ENCODE measurements at places on chromosomes 11 and 22.

DNA sequence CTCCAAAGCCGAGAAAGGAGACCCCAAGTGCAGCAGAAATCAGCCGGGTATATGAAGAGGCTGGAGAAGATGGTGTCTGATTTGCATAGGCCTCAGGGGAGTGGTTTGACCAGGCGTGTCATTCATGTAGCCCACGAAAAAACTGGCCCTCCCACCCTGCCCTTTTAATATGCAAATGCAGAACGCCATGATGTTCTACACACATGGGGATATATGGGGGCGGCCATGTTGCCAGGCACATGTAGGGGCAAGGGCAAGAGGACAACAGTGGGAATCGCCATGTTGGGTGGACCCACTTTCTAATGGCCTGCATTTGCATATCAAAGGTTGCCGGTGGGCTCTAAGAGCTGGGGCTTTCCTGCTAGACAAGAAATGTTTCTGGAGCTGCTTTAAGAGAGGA lies 86.4 kb downstream of the ISX start:
- no peak for DNase-seq

- peak; percentile 86 for DNase-seq
These were observed at the start of gene KMT5B for GRCh38 chr11:68213135-68213515. Gene KMT5B (minus strand): TSS chr11:68213296. CDS start chr11:68190076, 23,220 bp downstream.

DNA sequence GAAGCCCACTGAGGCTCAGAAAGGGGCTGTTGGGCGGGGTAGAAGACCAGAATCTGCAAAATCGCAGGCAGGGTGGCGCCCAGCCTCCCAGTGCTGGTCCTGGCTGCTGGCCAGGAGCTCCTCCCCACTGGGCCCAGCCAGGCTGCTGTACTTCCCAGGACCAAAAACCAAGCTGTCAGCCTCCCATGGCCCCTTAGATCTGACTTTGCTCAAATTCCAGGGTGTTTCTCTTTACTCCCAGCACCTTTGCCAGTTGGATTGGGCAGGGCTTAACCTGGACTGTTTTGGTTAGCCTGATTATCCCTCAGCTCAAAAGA lies 44.2 kb upstream of the WEE1 start:
- DNase-seq, result peak; percentile 33

- DNase-seq, result no peak
These were observed 9.8 kb downstream of the MRPL48 start for GRCh38 chr11:73797457-73797856.

- DNase-seq, result no peak
These were observed 8.1 kb upstream of the OR5AL1 start for GRCh38 chr11:56404393-56404792.

DNA sequence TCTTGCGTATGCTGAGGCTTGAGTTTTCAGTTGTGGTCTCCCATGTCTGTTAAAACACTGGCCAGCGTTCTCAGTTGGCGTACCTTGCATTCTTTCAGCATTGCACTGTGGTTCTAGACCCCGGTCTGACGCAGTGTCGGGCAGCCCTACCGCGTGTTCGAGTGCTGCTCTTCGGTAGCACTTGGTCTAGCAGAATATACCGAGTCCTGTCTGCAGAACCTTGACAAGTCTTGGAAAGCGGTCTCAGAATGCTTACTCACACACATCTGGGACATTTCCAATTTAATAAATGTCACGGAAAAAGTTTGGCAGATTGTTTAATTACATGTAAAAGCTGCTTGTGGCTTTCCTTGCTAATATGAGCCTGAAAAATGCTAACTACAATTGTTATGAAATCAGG lies 32.6 kb downstream of the PPFIA1 start:
- DNase-seq, result no peak

DNA sequence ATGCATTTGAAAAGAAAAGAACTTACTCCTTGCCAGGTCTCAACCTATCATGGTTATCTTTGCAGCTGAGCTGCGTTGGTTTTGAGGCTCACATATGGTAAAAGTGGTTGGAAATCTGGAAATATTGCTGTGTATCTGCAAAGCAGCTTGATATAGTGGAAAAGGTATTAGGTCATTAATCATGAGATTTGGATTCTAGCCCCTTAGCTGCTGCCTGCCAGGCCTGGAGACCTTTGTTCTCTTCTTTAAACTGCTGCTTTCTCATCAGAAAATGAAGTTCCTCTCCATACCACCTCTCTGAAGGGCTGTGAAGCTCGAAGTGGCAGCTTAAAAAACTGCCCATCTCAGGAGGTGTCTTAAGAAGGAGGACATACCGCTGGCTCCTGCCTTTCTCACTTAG lies 5.7 kb downstream of the PPARA start:
- no peak for DNase-seq

DNA sequence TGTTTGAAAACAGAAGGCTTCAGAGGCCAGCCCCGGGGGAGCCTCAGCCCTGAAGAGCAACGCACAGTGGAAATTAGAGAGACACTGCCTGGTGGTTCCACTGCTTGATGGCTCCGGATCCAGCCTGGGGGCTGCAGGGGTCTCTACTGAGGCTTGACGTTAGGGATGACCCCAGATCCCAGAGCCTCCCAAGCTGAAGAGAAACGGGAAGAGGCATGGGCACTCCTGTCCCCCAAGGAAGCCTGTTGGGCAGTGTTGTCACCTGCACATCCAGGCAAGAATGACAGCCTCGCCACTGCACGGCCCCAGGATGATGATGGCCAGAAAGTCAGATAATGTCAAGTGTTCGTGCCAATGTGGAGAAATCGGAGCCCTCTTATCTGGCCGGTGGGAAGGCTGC lies 56.8 kb upstream of the FGF3 start:
- peak; percentile 35 for DNase-seq

DNA sequence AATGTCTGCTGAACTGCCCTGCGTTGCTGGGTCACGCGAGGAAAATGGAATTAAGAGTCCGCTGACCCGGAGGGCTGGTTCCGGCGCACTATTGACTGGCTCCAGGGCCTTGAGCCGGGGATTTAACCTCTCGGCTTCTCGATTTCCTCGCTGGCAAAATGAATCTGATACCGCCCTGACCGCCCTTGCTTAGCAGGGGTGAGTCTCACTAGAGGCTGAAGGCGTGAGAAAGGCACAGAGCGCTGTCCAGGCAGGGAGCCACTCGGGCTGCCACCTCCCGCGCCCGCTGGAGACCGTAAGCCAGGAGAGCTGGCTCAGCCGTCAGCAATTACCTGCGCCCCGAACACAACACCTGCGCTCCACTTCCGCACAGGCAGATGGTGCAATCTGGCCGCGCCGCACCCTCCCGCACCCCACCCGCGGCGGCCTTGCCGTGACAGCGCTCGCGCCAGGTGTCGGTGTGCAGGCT lies 65.6 kb downstream of the BUD13 start:
- no peak for DNase-seq

DNA sequence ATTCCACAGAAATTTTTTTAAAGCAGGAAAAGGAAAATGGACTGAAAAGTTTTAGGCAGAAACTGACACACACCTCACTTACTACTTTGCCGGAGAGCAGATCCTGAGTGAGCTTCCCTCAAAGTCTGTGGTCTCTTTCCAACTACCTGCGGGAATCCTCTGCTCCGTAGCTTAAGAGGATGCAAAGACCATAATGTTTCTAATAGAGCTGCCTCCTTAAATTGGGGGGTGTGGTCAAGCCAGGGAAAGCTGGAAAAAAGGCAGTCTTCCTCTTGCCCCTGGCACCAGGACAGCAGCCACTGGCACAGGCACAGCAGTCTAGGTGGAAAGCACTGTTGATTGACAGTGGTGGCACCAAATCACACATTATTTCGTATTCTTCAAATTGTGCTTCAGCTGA lies at the start of gene ETS1:
Gene ETS1 (minus strand): TSS at position 144 of the 400 bp plus-strand sequence. CDS start 14,428 bp downstream, outside the sequence.
- DNase-seq, result no peak

DNA sequence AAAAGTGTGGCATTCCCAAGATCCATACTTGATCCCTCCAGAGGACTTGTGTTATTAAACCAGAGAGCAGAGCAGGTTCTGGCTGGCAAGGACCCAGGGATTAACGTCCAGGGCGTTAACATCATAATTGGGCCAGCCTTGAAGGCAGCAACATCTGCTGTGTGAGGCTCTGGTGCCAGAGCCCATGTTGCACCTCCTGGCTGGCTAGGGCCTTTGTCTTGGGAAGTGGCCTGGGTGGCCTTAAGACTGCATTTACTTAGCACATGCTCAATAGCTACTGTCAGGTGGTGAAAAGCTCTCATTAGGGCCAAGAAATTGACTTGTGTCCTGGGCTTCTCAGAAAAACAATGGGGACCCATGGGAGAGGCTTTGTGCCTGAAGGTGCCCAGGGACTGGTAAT lies 66.6 kb downstream of the CACNG2 start:
- DNase-seq, result no peak

GRCh38 chr11:66045177-66045639 lies 3.8 kb downstream of the GAL3ST3 start:
- peak; percentile 92 for DNase-seq

- peak; percentile 94 for DNase-seq
These were observed 36.6 kb upstream of the VPREB1 start for GRCh38 chr22:22207845-22208564.

- no peak for DNase-seq
These were observed 152.2 kb downstream of the ST3GAL4 start for GRCh38 chr11:126507646-126508045.

GRCh38 chr11:36356201-36356600 lies 60.1 kb downstream of the PRR5L start:
- no peak for DNase-seq

- DNase-seq, result no peak
These were observed 123.4 kb upstream of the SEZ6L start for GRCh38 chr22:26045860-26046259.

- DNase-seq, result no peak
These were observed 2.4 kb downstream of the SLC5A12 start for GRCh38 chr11:26719289-26719973.

DNA sequence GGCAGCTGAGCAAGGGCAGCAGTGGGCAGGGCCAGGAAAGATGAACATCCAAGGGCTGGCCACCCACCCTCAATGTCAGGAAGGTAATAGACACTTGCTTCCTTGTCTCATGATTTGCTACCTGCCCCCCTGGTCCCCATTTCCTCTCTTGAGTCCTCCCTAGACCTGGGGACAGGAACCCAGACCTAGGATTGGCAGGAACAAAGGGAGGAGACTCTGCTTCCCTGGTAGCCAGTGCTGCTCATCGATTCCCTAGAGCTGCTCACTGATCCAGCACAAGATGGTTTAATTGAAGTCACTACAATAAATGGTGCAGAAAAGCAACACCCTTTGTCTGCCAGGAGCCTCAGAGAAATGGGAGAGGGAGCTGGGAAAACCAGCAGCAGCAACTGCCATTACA lies 67.8 kb upstream of the CHST1 start:
- no peak for DNase-seq

- DNase-seq, result no peak
These were observed 3.3 kb downstream of the SYT7 start for GRCh38 chr11:61577383-61578118.

- DNase-seq, result no peak
These were observed 12.0 kb upstream of the MED17 start for GRCh38 chr11:93772123-93772522.

GRCh38 chr22:17739196-17739975 lies 34.9 kb downstream of the BID start:
- no peak for DNase-seq

DNA sequence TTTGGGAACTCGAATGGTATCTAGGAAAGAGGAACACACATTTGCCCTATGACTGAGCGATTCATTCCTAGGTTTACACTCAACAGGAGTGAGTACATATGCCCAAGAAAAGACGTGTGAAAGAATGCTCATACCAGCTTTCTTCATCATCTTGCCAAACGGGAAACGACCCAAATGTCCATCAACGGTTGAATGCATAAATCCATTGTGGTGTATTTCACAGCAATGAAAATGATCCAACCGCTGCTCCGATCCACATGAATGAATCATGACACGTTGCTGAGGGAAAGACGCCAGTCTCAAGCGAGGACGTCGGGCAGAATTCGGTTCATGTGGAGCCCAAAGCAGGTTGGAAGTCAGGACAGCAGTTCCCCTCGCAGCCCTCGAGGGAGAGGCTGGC lies 71.5 kb downstream of the CYTH4 start:
- no peak for DNase-seq

DNA sequence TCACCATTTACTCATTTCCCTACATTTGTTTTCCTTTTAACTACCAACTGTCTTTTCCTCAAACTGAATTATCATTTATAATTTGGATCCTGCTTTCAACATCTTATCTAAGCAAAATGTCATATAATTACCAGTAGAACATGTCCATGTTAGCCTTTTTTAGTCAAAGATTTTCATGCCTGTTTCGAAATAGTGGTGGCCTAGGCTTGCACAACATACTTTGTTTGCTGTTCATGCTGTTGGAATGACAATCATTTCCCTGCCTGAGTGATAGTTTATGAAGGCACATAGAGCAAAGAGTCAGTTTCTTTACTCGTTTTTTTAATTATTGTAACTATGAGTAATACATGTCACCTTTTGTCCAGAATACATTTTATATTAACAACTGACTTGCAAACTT lies 144.3 kb upstream of the ANO3 start:
- DNase-seq, result no peak

DNA sequence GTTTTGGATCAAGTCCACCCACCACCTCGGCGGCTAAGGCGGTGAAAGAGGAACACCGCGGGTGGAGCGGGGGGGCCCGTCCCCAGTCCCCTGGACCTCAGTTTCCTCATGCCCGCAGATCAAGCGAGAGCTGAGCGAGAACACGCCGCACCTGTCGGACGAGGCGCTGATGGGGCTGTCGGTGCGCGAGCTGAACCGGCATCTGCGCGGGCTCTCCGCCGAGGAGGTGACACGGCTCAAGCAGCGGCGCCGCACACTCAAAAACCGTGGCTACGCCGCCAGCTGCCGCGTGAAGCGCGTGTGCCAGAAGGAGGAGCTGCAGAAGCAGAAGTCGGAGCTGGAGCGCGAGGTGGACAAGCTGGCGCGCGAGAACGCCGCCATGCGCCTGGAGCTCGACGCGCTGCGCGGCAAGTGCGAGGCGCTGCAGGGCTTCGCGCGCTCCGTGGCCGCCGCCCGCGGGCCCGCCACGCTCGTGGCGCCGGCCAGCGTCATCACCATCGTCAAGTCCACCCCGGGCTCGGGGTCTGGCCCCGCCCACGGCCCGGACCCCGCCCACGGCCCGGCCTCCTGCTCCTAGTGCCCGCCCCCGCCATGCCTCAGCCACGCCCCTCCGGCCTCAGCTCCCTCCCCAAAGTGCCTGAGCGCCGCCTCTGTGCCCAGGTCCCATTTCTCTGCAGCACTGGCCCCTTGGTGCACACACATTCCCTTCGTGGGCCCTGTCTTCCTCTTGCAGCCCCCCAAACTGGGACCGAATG lies 12.7 kb downstream of the MAFF start:
- peak; percentile 77 for DNase-seq

DNA sequence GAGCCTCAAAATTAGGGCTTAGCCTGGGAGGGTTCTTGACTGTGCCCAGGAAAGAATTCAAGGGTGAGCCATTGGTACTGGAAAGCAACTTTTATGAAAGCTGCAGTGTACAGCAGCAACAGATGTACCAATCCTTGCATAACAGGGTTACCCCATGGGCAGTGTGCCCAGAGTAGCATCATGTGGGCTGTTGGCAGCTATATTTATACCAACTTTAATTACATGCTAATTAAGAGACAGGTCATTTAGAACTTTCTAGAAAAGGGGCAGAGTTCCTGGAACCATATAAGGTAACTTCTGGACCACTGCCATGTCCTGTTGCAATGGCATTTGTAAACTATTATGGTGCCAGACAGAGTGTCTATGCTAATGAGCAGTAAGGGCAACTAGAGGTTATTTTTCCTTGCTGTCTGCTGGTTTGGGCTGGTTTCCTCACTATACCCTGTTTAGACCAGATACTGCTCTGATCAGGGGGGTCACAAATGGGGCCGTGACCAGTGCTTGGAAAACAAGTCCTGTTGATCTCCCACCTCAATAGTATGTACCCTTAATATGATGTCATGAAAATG lies 1120.5 kb upstream of the RAG2 start:
- no peak for DNase-seq

- DNase-seq, result no peak
These were observed 78.0 kb downstream of the CNTN5 start for GRCh38 chr11:99098751-99099150.
